ENCODE measurements at places on chromosomes 13 and 19.

DNA sequence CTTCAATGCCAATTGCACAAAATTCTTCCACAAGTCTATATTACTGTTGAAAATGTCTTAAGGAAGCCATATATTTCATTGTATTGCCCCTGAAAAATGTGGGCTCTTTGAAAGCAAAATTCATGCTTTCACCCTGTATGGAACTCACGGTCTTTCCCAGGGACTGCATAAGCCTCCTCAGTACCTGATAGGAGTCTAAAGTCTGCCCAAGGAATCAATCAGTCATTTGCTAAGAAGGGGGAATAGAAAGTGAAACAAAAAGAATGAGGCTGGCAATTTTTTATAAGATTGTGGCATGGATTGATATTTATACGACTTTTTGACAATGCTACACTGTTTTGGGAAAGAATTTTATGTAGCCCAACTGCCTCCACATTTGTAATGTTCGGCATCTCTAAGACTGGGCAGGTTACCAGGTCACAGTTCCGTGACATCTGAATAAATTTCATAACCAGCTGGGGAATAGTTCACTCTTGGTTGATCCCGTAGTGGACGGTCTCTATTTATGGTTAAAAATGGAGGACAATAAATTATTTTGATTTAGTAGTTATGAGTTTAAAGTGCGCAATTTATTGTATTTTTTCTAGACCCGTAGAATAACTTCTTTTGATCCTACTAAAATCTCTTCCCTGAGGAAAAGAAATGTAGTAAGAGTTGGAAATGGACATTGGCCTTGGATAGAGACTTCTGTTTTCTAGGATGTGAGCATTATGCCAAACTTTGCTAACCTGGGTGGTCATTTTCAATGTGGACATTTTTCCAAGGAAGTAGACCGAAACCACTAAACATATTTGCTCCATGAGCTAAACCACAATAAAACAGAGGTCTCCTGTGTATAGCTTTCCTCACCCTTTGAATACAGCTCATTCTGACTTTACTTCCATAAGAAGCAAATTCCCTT lies 1585.4 kb downstream of the EFNB2 start:
- no peak for DNase-seq

- DNase-seq = peak; percentile 5
These were observed 1.6 kb downstream of the NBEA start for GRCh38 chr13:34943436-34944273.

DNA sequence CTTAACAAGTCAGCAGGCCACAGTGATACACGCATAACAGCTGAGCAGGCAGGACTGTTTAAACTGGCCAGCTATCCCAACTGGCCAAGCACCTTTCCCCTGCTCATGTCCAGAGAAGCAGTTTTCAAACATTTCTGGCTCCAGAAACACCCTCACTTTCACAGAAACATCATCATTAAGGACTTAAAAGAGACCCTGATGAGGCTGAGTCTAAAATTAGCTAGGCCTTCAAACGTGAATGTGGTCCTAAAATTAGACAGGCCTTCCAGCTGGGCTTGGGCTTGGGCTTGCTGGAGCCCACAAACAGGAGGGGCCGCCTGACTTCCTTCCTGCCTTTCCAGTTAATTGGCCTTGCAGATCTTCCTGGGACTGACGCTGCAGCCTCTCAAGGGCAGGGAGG lies 334.2 kb downstream of the DNAJC15 start:
- DNase-seq = no peak

- no peak for DNase-seq
These were observed at the start of gene AKAP11 for GRCh38 chr13:42272115-42272803. TSS of gene AKAP11 (plus strand) at chr13:42272152. CDS start at chr13:42286349, 14,197 bp downstream.

DNA sequence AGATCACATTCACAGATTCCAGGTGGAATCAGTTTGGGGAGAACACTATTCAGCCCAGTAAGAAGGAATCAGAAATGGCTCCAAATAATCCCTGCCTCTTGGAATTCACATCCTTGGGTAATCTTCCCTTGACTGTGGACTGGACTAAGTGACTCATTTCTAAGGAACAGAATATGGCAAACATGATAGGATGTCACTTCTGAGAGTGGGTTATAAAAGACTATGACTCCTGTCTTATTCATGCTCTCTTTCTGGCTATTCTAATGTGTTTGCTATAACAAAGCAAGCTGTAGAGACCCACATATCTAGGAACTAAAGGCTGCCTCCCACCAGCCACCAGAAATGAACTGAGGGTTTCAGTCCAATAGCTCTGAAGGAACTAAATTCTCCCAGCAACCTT lies 37.8 kb downstream of the MBD3L2B start:
- no peak for DNase-seq

DNA sequence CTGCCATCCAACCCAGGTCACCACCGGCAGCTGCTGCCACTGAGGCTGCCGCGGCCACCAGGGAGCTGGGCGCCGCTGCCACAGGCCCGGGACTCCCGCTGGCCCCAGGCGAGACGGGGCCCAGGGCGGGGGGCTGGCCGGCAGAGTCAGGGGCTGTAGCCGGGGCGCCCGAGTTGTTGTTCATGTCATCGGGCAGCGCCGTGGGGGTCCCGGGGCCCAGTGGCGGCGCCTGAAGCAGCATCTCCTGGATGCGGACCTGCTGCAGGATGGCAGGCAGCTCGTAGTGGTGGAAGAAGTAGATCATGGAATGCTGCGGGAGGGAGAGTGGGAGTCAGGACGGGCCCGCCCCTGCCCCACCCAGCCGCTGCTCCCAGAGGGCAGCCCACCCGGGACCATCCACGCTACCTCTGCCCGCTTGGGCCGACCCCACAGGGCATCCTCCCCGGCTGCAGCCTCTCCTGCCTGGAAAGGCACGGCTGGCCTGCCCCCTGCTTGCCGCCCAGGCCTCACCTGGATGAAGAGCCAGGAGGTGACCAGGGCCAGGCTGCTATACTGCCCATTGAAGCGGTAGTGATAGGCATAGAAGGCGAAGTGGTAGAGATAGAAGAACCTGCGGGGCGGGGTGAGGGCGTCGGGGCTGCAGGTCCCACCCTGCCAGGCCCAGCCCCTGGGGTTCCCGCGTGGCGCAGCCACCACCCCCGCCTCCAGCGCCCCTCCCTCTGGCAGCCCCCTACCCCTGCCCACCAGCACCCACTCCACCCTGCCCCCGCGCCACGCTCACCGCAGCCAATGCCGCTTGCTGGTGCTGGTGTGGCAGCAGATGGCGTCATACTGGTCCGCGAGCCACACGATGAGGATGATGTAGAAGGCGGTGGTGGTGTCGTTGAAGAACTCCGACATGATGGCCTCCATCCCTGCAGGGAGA lies 10.1 kb downstream of the TMEM259 start:
- DNase-seq = no peak

DNA sequence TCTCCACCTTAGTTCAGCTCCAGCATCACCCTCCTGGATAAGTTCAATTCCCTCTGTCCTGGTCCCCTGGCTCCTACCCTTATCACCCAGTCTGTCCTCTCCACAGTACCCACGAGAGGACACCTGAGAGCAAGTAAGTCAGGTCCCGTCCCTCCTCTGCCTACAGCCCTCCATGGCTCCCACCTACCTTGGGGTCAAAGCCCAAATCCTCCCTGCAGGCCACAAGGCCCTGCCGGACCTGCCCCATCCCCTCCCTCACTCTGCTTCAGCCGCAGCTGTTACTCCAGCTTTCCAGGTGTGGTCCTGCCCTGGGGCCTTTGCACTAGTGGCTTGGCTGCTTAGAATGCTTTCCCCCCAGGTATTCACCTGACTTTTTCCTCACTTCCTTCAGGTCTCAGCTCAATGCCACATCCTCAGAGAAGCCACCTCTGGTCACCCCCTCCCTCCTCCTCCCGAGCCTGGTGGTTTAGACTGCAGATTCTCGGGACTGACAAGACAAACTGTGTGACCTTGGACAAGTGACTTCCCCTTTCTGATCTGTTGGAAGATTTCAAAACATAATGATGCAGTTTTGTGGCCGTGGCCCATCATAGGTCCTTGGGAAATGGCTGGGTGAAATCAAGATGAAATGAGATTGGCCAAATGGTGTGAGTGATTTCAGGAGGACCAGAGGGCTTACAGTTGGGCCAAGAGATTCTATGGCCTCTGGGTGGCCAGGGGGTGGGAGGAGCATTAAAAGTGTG lies 3.6 kb downstream of the TUBB4A start:
- DNase-seq = peak; percentile 20

DNA sequence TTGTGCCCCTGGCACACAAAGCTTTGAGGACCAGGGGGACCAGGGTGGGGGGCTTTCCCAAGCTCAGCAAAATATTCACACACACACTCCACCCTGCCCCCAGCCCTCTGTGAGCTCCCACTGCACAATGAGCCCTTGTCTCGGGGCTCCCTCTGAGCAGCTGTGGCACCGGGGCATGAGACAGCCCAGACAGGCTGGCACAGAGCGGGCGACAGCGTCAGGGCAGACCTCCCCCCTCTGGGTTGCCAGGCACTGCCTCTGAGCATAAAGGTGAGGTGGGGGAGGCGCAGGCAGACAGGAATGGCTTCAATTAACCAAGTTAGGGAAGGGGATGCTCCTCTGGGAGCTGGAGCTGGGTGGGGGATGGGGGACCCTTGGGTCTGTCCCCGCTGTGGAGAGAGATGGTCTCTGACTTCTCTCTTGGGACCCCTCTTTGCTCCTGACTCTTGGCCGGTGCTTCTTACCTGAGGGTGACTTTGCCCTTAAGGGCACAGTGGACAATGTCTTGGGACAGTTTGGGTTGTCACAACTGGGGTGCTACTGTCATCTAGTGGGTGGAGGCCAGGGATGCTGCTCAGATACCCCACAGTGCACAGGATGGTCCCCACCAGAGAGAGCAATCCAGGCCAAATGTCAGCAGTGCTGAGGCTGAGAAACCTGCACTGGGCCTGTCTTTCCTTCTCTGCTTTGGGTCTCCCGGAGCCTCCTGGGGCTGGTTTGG lies 30.3 kb downstream of the LYL1 start:
- no peak for DNase-seq

DNA sequence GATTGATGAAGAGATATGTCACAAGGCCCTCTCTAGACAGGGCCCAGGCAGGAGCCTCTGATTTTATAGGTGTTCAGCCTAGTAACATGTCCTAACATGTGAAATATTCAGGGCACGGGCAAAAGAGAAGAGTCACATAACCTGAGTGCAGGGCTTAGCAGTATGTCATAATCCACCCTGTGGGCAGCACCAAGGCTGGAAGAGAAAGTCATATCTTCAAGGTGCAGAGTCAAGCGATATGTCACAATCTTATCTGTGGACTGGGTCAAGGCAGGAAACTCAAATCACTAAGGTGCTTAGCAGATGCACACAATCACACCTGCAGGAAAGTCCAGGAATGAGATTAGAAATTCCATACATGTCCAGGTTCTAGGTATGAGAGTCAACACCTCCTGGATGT lies 51.5 kb upstream of the ZNF728 start:
- DNase-seq = no peak

Measured in GM20000 (cell line).